Left ventricle myocardium superior (tissue), 1 donor: ENCODE measurements at places on chromosomes 7 and 10. TPM values are rescaled to one million over a fixed set of nuclear protein-coding genes. Genes with fewer than 3 reads are reported as not detected.

DNA sequence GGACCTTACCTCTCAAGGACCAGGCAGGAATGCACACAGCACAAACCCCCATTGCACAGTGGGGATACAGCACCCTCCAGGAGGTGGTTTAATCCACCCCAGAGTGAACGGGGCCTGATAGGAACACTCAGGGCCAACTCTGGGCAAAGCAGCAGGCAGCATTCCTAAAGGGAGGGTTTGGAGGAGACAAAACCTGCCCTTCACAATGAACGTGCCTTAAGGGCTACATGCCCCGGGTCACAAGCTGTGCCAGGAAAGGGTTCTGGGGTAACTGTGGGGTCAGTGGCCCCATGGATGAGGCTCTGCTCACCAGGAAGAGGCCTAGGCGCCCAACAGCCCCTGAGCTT lies 1.1 kb downstream of the GPRIN2 start:
- DNase-seq = no peak

SEC61A2 gene
- total RNA-seq = 11.0 TPM

- DNase-seq = no peak
Measured at GRCh38 chr10:90587081-90587491, 270.8 kb downstream of the HTR7 start.

DNA sequence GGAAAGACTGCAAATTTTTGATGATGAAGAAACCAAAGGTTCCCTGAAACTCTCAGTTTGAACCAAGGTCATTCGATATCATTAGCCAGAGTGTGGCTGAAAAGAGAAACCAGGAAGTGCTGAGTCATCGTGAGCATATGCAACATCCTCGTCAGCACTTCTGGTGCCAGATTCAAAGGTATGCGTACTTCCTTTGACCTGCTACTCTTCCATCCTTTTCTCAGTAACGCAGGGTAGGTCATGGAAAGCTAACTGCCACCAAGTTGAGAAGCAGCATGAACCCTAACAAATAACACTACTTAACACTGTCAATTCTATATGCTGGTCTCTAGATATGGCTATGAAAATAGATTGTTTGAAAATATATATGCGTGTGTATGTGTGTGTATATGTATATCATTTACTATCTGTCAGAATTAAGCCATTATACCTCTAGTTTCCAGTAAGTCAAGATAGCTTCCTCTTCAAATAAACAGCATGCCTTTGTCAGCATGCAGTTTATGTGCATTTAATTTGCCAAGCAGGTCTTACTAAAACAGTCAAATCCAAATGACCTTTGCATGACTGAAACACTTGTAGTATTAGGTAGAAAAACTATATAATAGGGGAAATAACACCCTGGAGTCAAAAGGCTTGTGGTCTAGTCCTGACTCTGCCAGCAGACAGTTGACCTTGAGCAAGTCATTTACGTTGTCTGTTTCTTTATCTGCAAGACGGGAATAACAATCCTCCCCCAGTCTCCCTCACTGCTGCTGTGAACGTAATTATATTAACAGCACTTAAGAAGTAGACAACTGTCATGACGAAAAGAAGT lies 26.4 kb downstream of the CDK6 start:
- no peak for DNase-seq

FGL2 gene
- total RNA-seq = 11.9 TPM

DNA sequence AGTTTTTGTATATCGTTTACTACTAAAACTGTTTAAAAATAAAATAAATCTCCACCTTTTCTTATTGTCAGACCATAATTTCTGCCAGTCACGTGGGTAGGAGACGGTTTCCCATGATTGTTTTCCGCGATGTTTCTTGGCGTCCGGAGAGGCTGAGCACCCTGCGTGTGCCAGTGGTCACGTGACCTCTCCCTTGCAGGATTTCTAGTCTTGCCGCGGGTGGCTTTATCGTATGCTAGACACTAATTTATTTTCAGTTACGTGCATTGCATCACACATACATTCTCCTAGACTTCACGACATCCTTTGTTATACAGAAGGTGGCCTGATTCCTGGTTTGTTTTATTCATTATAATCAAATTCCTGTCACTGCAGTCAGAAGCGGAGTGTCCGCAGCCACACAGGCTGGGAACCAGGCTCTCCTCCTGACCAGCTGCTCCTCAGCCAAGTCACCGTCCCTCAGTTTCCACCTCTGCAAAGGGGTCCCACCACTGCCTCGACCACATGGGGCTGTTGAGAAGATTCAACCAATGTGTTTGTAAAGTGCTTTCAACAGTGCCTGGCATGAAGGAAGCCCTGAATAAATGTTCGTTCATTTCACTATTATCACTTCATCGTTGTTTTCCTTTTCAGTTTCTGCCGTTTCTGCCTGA lies 203.2 kb upstream of the PPP2R2D start:
- DNase-seq = no peak

- DNase-seq = no peak
Measured at GRCh38 chr10:117581961-117582360, 39.4 kb downstream of the EMX2 start.

DNA sequence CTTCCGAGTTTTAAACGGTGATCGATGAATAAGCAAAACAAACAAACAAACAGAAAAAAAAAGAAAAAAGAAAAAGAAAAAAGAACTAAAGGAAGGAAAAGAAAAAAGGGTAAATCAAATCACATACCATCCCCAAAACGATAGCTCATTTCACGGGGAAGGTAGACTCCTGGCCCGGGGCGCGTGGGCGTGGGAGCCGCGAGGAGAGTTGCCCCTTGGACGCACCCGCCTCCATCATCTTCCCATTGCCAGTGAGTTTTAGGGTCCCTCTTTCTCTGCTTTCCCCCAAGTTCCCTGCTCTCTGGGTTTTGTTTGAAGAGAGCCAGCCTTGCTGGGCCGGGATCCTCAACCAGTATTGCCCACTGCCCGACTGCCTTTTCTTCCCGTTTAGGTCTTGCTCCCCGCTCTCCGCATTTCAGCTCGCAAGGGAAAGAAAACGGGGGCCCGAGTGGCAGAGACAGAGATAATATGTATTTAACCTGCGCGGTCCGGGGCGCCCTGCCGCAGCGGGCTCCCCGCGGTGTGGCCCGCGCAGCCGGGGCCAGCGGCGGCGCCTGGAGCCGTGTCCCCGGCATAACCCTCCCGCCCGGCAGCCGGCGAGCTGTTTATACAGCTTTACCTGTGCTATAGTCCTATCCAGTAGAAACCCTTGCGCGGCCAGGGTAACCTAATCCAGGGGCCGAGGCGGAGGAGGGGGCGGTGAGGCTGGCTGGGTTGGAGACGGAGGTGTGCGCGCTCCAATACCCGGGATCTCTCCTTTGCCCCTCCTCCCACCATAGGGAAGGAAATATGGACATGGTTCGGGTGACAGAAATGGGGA lies 5.2 kb upstream of the GATA3 start:
- no peak for DNase-seq

PNLIPRP2 gene
- total RNA-seq = not detected

- no peak for DNase-seq
Measured at GRCh38 chr7:138952791-138953190, 28.4 kb downstream of the KIAA1549 start.
